ENCODE measurements at places on chromosomes 3 and 15. TPM values are rescaled to one million over a fixed set of nuclear protein-coding genes. Genes with fewer than 3 reads are reported as not detected.

The C2CD4A gene
- total RNA-seq: not detected

The PRICKLE2 gene
- total RNA-seq: 14.6 TPM

The ATP8B4 gene
- 3.3 TPM for total RNA-seq

The MYRIP gene
- total RNA-seq: 0.10 TPM

The GOLGA8G gene
- not detected for total RNA-seq

The KBTBD8 gene
- total RNA-seq: 4.3 TPM

The GP5 gene
- total RNA-seq: 0.31 TPM

The PCOLCE2 gene
- total RNA-seq: not detected

The FAM107A gene
- total RNA-seq: not detected

The PLSCR2 gene
- not detected for total RNA-seq

The MYZAP gene
- 3.9 TPM for total RNA-seq

The IQCH gene
- 6.9 TPM for total RNA-seq

The SI gene
- not detected for total RNA-seq

The ZNF662 gene
- total RNA-seq: 1.1 TPM

The CP gene
- total RNA-seq: not detected

The ATP2B2 gene
- total RNA-seq: not detected

The PLOD2 gene
- total RNA-seq: 71.0 TPM

The TICRR gene
- total RNA-seq: 0.05 TPM

The CMTM8 gene
- 4.8 TPM for total RNA-seq

The SPESP1 gene
- total RNA-seq: 13.8 TPM

The GUCA1C gene
- total RNA-seq: not detected

The PARP9 gene
- total RNA-seq: 28.6 TPM

The ISLR gene
- 0.31 TPM for total RNA-seq

The SEMA3G gene
- total RNA-seq: 1.9 TPM

The MEIS2 gene
- 7.3 TPM for total RNA-seq

The GABRB3 gene
- total RNA-seq: not detected

The ANKRD34C gene
- total RNA-seq: 0.05 TPM

The KLHL40 gene
- total RNA-seq: 67.1 TPM

The ATR gene
- total RNA-seq: 13.9 TPM

The SEMA5B gene
- total RNA-seq: 0.94 TPM

The DLL4 gene
- total RNA-seq: 0.13 TPM

Data from myocyte (in vitro differentiated cells).